Activated CD4-positive, CD25-positive, alpha-beta regulatory T cell treated with anti-CD3 and anti-CD28 coated beads, Interleukin-2, amount 50 U/mL, for 16 hours (primary cell): ENCODE measurements at places on chromosomes 5 and 9.

DNA sequence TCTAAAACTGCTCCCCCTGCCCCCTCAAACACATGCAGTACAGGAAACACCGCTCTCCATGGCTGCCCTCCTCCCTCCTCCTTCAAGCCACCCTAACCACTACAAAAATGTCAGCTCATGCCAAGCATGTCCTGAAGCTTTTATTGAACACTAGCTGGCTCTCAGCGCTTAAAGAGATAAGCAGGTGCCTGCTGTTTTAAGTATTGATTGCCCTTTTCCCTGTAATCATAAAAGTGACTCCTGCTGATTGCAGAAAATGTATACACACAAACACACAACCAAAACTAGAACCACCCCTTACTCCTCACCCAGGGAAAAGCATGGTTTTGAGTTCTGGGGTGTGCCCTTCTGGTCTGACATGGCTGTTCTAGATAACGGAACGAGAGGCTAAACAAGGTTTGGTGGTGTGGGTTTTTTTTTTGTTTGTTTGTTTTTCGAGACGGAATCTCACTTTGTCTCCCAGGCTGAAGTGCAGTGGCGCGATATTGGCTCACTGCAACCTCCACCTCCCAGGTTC lies 3.7 kb upstream of the UCK1 start:
- DNase-seq, result no peak

DNA sequence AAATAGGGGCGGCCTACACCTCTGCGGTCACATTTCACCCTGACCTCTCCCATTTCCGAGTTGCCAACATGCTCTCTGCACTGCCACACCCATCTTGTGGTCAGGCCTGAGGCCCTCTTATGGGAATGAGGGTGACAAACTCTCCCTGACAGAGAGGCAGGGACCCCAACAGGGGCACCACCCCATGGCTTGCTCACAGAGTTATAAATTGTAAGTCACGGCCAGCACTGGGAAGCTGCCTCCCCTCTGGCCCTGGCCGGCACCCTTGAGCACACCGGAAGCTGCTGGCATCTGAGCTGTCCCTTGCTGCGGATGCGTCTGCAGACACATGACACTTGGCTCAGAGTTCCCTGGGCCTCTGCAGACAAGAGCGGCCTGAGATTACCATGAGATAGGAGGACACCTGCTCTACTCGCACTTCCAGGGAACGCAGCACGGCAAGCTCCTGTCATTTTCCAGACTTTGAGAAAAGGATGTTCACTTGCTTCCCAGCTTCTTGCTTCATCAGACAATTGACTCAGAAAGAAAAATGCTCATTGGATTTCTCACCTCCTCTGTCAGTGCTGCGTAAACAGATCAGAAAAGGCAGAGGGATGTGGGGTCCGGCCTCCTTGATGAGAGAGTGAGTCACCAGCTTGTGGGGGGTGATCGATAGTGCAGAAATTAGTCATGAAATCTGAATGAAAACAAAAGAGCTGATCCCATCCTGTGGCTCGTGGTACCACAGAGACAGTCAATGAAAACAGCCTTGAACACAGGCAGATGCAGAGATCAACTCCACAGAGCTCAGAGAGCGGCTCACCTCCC lies 269.8 kb downstream of the SYK start:
- DNase-seq, result no peak

DNA sequence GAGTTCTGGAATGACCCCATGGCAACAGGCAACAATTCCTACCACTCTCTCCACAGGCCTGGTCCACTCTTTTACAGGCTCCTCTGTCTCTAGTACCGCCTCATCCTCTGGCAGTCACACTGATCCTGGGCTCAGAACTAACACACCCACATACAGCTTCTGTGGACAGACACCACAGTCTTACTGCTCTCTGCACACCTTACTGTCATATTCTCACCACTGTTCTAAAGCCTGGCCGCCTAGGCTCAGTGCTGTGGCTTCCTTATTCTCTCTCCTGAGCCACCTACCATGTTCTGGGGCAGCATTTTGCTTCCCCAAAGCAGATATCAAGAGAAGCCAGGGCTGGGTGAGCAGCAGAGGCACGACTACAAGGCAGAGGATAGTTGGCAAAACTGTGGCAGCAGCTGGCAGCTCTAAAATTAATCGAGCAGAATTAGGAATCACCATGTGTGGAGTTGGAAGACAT lies 14.8 kb downstream of the REEP5 start:
- DNase-seq, result no peak

DNA sequence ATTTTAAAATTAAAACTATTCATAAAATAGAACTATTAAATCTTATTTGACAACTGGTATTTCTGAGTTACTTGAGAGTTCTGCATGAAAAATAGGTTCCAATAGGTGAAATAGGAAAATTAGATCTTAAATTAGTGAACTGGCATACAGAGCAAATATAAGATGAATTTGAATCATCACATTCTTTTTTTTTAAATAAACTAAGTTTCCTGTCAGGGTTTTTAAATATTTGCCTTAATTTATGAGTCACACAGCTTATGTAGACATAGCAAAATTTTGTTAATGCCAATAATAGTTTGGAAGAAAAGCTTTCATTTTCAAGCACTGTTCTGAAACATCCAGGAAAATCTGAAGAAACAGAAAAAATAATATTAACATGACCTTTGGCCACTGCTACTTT lies 311.7 kb upstream of the HAPLN1 start:
- no peak for DNase-seq

DNA sequence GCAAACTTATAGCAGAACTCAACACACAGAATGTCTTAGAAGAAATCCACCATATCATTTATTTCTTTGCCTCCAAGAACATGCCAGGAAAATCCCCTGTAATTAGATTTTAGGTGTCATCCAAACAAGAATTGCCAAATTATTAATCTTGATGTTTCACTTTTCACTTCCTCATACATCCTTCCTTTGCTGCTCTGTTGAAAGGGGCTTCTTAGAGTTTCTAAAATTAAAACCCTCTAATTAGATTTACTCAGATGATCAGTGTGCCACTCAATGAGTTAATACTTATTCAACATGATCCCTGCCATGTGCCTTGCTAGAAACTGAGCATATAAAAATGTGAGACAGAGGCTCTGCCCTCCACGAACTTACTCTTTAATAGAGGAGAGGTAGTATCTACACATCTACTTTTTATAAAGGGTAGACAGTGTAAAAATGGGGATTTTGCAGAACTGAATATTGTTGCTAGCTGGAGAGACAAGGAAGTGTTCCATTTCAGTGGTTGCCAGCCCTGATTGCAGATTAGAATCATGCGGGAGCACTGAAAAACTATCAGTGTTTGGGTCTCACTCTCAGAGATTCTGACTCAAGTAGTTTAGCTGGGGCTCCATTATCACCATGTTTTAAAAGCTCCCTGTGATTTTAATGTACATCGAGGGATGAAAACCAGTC lies 498.4 kb downstream of the TLE4 start:
- DNase-seq, result no peak

GRCh38 chr5:100691548-100691947 lies 156.4 kb downstream of the FAM174A start:
- no peak for DNase-seq

DNA sequence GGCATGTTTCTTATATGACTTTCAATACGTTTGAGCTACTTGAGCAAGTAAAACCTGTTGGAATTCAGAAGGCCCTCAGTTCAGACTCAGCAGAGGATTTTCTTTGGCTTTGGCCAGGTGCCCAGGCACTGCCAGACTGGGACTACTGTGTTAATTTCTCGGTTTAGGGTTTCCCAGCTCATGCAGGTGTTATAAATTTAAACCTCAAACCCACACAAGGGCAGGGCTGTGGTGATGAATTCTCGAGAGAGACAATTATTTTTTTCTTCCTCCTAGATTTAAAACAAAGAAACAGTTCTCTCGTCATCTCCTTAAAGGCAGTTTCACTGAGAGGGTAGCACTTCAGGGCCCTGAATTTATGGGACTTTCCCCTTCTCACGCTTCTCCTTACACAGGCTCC lies 406.0 kb upstream of the PIK3R1 start:
- DNase-seq, result no peak
